ENCODE measurements at places on chromosomes 2 and 18.
A peak's percentile ranks its signal among the peaks of the same experiment; 100 is the strongest.

DNA sequence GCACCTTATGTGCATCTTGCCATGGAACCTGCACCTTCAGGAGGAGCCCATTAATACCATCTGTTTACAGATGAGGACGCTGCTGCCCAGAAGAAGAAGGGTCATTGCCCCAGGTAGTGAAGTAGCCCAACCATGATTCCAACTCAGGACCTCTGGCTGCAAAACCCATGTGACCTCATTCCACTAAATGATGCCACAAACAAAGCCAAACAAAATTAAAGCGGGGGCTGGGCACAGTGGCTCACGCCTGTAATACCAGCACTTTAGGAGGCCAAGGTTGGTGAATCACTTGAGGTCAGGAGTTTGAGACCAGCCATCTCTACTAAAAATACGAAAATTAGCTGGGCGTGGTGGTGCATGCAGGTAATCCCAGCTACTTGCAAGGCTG, 202.1 kb downstream of the EIPR1 start:
- DNase-seq: no peak
- peaks cover 37% of the 10 kb centered on the region for H3K36me3 ChIP-seq
- H3K4me3 ChIP-seq: no peak overlapping the region

GRCh38 chr2:3242747-3243369, 134.8 kb downstream of the EIPR1 start:
- peaks cover 20% of the 10 kb centered on the region for H3K36me3 ChIP-seq
- peak; percentile 18 for DNase-seq
- H3K27ac ChIP-seq: peak overlapping the region; percentile 75
- no peak overlapping the region for H3K4me3 ChIP-seq
- H3K27me3 ChIP-seq: no peaks in the 10 kb centered on the region

GRCh38 chr18:24296276-24296675, 101.3 kb downstream of the OSBPL1A start:
- no peak overlapping the region for H3K4me3 ChIP-seq
- no peaks in the 10 kb centered on the region for H3K27me3 ChIP-seq
- no peak overlapping the region for H3K27ac ChIP-seq
- DNase-seq: no peak
- H3K4me1 ChIP-seq: no peaks in the 10 kb centered on the region

- no peak overlapping the region for H3K27ac ChIP-seq
- H3K36me3 ChIP-seq: no peaks in the 10 kb centered on the region
- no peak overlapping the region for H3K4me3 ChIP-seq
- H3K27me3 ChIP-seq: peaks cover 5% of the 10 kb centered on the region
- H3K4me1 ChIP-seq: peaks cover 2% of the 10 kb centered on the region
- no peak for DNase-seq
Measured at GRCh38 chr2:7835693-7836680, 845.9 kb upstream of the ID2 start.

GRCh38 chr18:3869848-3870247, 419.9 kb downstream of the TGIF1 start:
- H3K4me1 ChIP-seq: no peaks in the 10 kb centered on the region
- H3K36me3 ChIP-seq: no peaks in the 10 kb centered on the region
- H3K4me3 ChIP-seq: no peak overlapping the region
- H3K27ac ChIP-seq: no peak overlapping the region
- peaks cover 4% of the 10 kb centered on the region for H3K27me3 ChIP-seq
- no peak for DNase-seq

- no peaks in the 10 kb centered on the region for H3K4me1 ChIP-seq
- H3K27me3 ChIP-seq: peaks cover 1% of the 10 kb centered on the region
- H3K4me3 ChIP-seq: no peak overlapping the region
- no peak overlapping the region for H3K27ac ChIP-seq
- DNase-seq: no peak
Measured at GRCh38 chr2:58913082-58913726, 672.1 kb upstream of the FANCL start.

- no peak for DNase-seq
- H3K4me1 ChIP-seq: peaks cover 38% of the 10 kb centered on the region
- no peak overlapping the region for H3K4me3 ChIP-seq
- peak overlapping the region; percentile 77 for H3K27ac ChIP-seq
- H3K27me3 ChIP-seq: no peaks in the 10 kb centered on the region
Measured at GRCh38 chr2:45690231-45690630, 38.8 kb downstream of the PRKCE start.

DNA sequence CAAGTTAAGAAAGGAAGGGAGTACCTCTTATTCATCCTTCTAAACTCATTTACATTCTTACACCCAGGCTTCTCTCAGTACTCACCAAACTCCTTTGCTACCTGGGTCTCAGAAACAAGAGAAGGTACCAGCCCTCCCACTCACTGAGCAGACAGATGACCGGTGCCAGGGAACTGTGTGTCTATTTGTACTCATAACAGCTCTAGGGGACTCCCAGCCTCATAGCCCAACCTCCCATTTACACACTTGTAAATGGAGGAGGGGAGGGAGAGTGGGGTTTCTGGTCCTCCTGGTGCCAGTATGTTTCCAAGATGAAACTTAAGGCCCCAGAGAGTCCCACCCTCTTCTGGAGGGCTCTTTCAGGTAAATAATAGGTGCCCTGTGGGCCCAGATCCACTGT, 42.8 kb upstream of the SIGLEC15 start:
- no peaks in the 10 kb centered on the region for H3K36me3 ChIP-seq
- H3K4me1 ChIP-seq: no peaks in the 10 kb centered on the region
- H3K27ac ChIP-seq: no peak overlapping the region

DNA sequence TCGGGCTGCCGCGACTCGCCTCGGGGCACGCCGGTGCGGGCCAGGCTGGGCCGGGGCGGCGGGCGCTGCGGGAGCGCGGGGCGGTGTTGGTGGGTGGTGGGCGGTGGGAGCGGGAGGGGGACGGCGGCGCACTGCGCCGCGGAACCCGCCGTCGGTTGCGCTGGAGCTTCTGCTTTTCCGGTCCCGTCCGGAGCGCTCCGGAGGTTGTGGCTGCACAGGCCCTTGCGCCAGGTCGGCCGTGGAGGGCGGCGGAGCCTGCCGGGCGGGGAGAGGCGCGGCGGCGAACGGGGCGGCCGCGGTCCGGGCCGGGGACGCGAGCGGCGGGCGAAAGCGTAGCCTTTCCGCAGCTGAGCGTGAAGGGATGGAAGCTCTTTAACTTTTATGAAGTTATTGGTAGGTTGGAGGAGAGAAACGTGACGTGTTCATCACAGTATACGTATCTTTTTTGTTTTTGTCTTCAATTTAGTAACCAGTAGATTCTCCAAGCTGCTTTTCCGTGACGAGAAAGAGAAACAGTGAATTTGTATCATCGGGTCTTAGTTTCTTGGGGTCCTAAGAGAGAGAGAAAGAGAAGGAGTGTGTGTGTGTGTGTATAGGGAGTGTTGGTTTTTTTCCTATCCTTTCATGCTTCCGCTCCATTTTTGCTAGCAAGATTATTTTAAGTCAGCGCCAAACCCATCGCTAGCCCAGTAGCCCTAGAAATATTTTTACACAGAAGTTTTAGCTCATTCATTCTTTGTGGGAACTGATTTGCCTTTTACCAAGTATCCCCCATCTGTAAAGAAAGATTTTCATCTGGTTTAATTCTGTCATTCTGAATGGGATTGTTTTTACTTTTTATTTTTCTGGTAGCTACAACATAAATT, 535 bp downstream of the ATG4B start:
- H3K27me3 ChIP-seq: no peaks in the 10 kb centered on the region
- H3K4me1 ChIP-seq: peaks cover 36% of the 10 kb centered on the region
- no peak for DNase-seq
- peak overlapping the region; percentile 98 for H3K4me3 ChIP-seq
- peaks cover 13% of the 10 kb centered on the region for H3K36me3 ChIP-seq

- no peak for DNase-seq
- H3K27me3 ChIP-seq: no peaks in the 10 kb centered on the region
- H3K4me1 ChIP-seq: no peaks in the 10 kb centered on the region
- no peak overlapping the region for H3K4me3 ChIP-seq
- no peaks in the 10 kb centered on the region for H3K36me3 ChIP-seq
Measured at GRCh38 chr18:7084080-7085065, 33.2 kb downstream of the LAMA1 start.

DNA sequence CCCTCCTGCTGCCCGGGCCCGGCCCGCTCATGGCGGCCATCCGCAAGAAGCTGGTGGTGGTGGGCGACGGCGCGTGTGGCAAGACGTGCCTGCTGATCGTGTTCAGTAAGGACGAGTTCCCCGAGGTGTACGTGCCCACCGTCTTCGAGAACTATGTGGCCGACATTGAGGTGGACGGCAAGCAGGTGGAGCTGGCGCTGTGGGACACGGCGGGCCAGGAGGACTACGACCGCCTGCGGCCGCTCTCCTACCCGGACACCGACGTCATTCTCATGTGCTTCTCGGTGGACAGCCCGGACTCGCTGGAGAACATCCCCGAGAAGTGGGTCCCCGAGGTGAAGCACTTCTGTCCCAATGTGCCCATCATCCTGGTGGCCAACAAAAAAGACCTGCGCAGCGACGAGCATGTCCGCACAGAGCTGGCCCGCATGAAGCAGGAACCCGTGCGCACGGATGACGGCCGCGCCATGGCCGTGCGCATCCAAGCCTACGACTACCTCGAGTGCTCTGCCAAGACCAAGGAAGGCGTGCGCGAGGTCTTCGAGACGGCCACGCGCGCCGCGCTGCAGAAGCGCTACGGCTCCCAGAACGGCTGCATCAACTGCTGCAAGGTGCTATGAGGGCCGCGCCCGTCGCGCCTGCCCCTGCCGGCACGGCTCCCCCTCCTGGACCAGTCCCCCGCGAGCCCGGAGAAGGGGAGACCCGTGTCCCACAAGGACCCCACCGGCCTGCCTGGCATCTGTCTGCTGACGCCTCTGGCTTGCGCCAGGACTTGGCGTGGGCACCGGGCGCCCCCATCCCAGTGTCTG, 767 bp downstream of the RHOB start:
- peak overlapping the region; percentile 86 for H3K27ac ChIP-seq
- peak; percentile 50 for DNase-seq
- peaks cover 2% of the 10 kb centered on the region for H3K27me3 ChIP-seq
- no peaks in the 10 kb centered on the region for H3K36me3 ChIP-seq

GRCh38 chr2:128601298-128602037, 282.8 kb upstream of the HS6ST1 start:
- no peak overlapping the region for H3K4me3 ChIP-seq
- H3K27me3 ChIP-seq: no peaks in the 10 kb centered on the region
- DNase-seq: no peak
- no peak overlapping the region for H3K27ac ChIP-seq
- H3K36me3 ChIP-seq: no peaks in the 10 kb centered on the region

DNA sequence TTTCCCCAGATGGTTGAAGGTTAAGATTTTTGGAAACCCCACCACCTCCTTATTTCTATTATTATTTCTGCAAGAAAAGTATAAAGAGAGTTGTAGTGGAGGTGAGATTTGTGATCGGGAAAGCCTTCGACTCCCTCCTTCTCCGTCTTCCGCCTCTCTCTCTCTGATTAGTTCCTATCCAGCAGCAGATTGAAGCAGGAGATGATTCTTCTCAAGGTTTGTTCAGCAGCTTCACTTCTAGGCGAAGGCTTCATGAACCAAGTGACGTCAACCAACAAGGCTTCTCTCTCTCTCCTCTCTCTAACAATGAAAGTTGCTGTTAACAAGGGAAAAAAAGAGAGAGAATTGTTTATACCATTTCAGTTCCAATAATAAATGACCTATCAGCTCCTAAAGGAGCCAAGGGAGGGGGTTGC, at the start of gene BAZ2B:
TSS of gene BAZ2B (minus strand) at position 263 of the 416 bp plus-strand sequence. CDS start 137,829 bp downstream, outside the sequence.
- peak within 1 kb of the TSS; percentile 91 for H3K27ac ChIP-seq
- H3K4me1 ChIP-seq: peaks cover 14% of the 10 kb centered on the region
- H3K27me3 ChIP-seq: peaks cover 14% of the 10 kb centered on the region

DNA sequence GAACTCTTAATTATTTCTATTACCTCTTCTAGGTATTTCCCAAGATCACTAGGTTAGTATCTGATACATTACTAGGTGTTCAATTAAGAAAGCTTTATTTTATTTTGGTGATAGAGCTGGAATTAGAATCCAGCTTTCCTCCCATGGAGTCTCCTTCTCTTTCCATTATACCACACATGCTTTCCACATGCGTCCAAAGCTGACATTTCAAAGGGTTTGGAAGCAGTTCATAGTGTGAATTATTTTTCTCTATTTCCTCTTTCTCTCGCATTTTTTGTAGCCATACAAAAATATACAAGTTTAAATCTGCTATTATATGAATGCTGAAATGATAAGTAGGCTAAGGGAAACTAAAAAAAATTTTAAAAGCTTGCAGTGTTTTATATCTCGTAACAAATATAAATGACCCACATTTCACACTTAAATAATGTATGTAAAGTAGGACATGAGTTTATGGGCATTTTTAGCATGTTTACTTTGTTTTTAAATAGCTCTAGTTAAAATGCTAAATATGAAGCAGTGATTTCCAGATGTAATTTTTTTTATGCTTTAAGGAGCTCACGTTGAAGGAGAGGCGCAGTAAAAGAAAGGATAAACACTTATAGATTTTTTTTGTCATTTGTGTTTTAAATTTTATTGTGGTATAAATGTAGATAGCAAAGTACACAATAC, 20.1 kb downstream of the ZC3H6 start:
- H3K4me1 ChIP-seq: peaks cover 4% of the 10 kb centered on the region
- no peak for DNase-seq
- H3K4me3 ChIP-seq: no peak overlapping the region
- no peak overlapping the region for H3K27ac ChIP-seq
- H3K27me3 ChIP-seq: no peaks in the 10 kb centered on the region
- H3K36me3 ChIP-seq: peaks cover 4% of the 10 kb centered on the region

DNA sequence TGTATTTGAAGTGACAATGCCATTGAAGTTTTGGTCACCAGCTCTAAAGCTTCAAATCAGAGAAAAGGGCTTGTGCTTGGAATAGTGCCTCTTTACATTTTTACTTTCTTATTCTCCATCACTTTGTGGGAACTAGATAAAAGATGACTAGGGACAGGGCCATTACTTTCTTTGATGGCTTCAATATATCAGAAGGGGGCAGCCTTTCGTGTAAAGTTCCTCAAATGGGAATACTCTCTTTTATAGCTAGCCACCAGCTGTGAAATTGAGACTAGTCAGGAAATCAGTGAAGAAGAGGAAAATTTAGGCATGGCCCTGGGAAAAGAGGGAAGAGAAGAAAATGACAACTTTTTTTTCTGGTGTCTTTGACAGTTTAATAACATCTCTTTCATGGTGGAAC, 242.5 kb downstream of the DCC start:
- no peak overlapping the region for H3K27ac ChIP-seq
- no peaks in the 10 kb centered on the region for H3K27me3 ChIP-seq
- no peak overlapping the region for H3K4me3 ChIP-seq
- no peaks in the 10 kb centered on the region for H3K4me1 ChIP-seq
- DNase-seq: no peak

DNA sequence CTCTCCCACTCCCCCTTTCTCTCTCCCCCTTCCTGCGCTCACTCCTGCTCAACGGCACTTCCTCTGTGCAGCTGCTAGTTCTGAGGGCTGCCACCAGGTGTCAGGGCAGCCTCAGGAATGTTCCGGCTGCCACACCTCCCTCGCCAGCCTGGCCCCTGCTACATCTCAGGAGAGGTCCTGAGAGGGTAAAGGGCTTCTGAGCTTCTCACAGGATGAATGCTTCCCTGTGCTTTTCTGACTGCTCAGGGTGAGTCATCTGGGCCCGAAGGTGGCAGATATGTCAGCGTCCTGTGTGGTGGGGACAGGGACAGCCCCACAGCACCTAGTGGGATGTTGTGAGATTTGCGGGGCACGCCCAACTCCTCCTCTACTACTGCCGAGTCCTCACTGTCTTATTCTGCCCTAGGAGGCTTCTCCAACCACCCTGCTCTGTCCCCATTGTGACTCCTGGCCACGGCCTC, 49.0 kb downstream of the PLEKHB2 start:
- H3K4me3 ChIP-seq: no peak overlapping the region
- no peaks in the 10 kb centered on the region for H3K27me3 ChIP-seq
- H3K36me3 ChIP-seq: peaks cover 11% of the 10 kb centered on the region
- no peak overlapping the region for H3K27ac ChIP-seq
- DNase-seq: peak; percentile 60

Measured in memory B cell (primary cell).